Endothelial cell of umbilical vein (primary cell): ENCODE measurements at places on chromosomes 4 and X. TPM values are rescaled to one million over a fixed set of nuclear protein-coding genes. Genes with fewer than 3 reads are reported as not detected.

FAM53A gene
- polyA plus RNA-seq, result 1.3 and 1.8 TPM in 2 replicates

SPIN2A gene
- polyA plus RNA-seq, result 0.22 and 0.25 TPM in 2 replicates

SLC4A4 gene
- polyA plus RNA-seq, result not detected in 2 replicates

DNA sequence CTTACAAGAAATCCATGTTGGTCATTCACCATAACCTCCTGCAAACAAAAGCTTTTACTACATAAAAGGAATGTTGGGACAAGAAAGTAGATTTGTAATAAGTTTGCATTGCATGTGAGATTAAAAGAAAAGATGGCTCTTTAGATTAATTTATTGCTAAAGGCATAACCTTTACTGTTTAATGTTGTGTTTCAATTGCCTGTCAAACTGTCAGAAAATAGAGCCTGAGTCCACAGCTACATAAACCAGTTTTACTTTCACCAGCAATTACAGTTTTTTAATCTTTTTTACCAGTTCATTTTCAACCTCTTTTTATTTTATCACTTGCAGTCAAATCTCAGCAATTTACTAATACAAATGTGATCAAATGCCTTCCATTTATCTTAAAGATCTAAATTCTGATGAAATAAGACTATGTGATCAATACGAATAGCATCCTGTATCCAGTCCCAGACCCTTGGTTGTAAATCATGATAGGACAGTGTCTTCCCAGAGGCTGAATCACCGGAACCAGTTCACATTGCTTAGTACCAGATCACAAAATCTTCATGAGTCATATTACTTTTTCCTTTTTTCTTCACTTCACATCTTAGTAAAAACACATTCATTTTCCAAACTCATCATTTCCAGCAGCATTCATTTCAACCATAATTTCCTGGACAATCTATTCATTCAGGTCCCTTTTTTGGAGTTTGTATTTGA, 95.4 kb upstream of the FRG1 start:
- DNase-seq, result no peak

DNA sequence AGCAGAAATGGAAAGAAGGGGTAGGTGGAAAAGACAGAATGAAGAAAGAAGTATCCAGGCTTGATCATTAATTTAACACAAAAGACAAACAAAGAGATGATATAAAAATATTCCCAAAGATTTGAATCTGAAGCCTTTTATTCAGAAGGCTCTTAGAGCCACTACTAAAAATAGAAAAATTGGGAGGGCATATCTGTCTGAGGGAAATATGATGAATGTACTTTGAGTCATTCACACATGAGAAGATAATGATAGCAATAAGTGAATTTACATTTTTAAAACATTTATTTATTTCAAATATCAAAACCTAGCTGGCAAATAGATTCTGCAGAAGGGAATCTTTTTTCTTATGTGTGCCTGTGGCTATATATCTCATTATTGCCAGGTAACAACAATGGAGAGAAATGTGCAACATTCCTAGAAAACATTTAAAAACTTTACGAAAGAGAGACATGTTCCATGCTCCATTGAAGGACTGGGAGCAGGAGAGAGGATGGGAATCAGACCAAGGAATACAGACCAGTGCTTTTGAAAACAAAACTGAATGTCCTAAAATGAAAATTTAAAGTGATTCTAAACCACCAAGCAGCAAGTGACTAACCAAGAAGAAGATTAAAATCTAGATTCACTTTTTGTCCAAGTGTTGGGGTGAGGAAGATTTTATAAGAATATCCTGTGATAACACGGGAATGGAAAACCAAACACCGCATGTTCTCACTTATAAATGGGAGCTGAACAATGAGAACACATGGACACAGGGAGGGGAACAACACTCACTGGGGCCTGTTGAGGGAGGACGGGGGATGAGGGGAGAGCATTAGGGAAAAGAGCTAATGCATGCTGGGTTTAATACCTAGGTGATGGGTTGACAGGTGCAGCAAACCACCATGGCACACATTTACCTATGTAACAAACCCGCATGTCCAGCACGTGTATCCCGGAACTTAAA, 41.2 kb downstream of the ANXA5 start:
- no peak for DNase-seq

ADGRL3 gene
- polyA plus RNA-seq, result not detected in 2 replicates

DNA sequence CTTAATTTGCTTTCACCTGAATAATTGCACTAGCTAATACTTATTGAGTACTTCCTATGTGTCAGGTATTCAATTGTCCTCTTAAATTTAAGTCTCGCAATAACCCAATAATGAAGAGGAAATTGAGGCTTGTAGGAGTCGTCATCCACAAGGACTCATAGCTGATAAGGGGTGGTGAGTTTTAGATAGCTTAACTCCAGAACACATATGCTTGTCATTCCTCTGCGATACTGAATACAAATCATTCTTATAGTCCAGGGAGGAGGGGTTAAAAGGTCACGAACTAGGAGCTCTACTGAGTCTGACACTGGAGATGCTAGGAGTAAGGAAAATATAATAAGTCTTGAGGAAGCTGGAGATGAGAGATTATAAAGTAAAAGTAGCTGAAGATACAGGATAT, 1.4 kb upstream of the PACRGL start:
- DNase-seq, result no peak

GRCh38 chr4:163600727-163601126, 106.2 kb downstream of the TMA16 start:
- no peak for DNase-seq

GRCh38 chr4:8165374-8165896, 6.8 kb upstream of the ABLIM2 start:
- no peak for DNase-seq

- DNase-seq, result no peak
Measured at GRCh38 chr4:106021737-106022410, 126.6 kb downstream of the NPNT start.

DNA sequence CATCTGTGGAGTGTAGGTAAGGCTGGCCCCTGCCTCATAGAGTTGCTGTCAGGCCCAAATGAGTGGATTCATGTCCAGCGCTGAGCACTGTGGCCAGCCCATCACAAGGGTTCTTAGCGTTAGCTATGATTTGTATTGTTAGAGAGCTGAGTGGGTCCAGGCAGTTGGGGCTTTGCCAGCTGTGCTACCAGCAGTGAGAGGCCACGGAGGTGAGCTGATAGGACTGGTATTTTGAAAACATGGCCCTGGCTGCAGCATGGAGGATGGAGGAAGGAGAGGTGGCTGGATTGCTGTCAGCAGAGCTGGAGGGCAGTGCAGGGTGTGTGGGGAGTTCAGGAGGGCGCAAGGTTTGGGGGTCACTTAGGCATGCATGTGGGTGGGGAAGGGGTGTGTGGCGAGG, 69.8 kb downstream of the PSAPL1 start:
- no peak for DNase-seq

GRCh38 chr4:189202869-189203271, 737.8 kb upstream of the FRG1 start:
- DNase-seq, result no peak

HPGDS gene
- polyA plus RNA-seq, result 0.06 TPM in 1 of 2 replicates, not detected in the other

C4orf33 gene
- 1.6 and 2.6 TPM in 2 replicates for polyA plus RNA-seq

- DNase-seq, result no peak
Measured at GRCh38 chrX:70332600-70332999, 42.7 kb downstream of the KIF4A start.

DNA sequence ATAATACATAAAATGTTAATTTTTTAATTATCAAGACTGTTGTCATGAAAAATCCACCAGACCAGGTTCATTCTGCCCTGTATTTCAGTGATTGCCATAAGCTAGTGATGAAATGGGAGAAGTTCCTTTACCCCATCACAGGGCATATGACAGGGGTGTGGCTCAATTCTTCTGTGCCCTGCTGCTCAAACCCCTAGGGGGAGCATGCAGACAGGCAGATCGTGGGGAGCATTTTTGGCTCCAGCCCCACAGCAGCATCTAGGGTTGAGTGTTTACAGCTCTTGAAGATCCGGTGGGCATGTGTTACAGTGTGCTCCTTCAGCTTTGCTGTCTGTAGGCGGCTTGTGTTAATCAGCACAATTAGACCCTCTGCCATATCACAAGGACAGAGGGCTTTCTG, 700.7 kb downstream of the PCDH18 start:
- no peak for DNase-seq

DNA sequence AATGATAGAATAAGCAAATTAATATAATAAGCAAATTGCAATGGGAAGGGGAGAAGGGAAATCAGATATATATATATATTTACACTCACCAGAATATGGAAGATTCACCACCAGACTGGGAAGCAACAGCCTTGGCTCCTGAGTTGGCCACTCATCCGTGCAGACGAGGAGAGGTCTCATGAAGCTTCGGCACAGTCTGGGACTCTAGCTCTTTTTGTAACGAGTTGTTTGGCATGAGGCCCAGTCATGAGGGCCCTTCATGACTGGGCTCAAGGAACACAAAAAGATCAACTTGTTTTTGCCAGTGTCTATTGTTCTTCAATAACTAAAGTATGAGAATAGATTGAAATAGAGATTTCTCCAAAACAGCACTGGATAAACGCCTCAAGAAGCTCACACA, 176.4 kb downstream of the ADGRA3 start:
- DNase-seq, result no peak

GRCh38 chr4:11847167-11847566, 418.5 kb upstream of the HS3ST1 start:
- DNase-seq, result no peak

GRCh38 chr4:11821772-11822430, 393.2 kb upstream of the HS3ST1 start:
- DNase-seq, result no peak

- DNase-seq, result no peak
Measured at GRCh38 chr4:8506006-8506372, 65.4 kb downstream of the TRMT44 start.

- no peak for DNase-seq
Measured at GRCh38 chr4:4613126-4613465, 71.2 kb upstream of the STX18 start.

GRCh38 chr4:96912716-96913115, 1072.8 kb downstream of the PDHA2 start:
- no peak for DNase-seq

LDOC1 gene
- 19.4 and 23.0 TPM in 2 replicates for polyA plus RNA-seq

GRCh38 chr4:2829321-2829932, 14.2 kb upstream of the ADD1 start:
- no peak for DNase-seq

GLOD5 gene
- polyA plus RNA-seq, result not detected in 2 replicates

GRCh38 chr4:165738571-165738970, 134.5 kb upstream of the TLL1 start:
- no peak for DNase-seq

DNA sequence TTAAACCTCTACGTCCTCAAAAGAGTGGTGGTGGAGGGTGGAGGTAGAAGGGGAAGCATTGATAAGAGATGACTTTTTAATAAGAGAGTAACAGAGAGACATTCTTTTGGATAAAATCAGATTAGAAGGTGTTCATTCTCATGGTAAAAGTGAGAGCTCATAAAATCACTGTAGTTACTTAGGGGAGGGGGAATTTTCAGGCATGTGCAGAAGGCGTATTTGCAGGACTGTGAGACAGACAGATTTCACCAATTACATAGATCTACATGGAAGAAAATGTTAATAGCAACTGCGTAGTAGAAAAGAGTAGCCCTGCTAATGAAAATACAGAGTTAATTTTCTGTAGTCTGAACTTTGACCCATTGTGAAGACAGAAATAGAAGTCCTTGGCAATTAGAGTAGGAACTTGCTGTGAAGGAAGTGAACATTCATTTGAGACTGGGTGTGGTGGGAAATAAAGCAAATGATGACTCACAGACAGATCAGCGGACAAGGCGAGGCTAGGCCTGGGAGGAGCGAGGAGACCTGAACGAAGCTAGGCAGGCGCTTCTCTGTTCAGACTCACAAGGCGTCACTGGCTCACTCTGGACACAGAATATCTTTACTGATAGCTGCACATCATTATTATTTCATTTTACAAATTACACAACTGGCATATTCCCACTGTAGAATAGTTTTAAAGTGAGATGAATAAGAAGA, 57.2 kb upstream of the FAM9C start:
- DNase-seq, result peak; percentile 90

DNA sequence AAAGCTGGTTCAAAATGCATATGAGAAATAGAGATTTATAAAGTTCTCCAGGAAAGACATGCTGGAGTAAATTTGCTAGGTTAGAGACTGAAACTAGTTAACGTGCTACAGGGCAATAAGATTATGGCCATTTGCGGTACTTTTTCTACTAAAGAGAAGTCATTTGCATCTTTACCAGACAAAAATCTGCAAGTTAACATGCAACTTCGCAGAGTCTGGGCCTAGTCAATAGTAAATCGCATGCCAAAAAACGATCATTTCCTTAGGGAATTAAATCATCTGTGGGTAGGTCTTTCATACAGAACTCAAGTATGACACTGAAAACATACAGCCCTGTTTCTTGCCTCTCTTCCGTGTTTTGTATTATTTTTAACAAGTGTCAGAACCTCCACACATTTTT, 32.8 kb upstream of the REST start:
- no peak for DNase-seq

DNA sequence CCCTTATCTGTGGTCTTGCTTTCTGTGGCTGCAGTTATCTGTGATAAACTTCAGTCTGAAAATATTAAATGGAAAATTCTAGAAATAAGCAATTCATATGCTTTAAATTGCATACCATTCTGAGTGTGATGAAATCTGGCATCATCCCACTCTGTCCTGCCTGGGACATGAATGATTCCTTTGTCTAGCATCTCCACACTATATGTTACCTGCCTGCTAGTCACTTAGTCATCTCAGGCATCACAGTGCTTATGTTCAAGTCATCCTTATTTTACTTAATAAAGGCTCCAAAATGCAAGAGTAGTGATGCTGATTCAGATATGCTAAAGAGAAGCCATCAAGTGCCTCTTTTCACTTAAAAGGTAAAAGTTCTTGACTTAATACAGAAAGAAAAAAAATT, 14.3 kb upstream of the RAB9B start:
- no peak for DNase-seq

GRCh38 chrX:123077631-123078030, 106.4 kb upstream of the GRIA3 start:
- no peak for DNase-seq

DNA sequence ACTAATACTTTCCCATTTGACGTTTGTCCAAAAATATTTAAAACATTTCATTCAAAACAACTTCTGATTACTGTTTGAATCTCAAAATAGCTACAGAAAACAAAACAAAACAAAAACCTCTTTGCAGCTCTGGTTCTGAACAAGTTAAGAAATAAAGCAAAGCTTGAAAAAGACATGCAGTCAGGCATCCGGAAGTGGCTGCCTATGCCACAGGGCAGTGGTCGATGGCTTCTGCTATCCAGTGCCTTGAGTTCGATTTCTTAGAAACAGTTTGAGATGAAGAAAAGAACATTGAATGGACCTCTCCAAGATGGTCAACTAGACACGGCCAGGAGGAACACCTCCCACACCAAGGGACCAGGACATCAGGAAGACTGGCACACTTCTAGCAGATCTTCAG, 125.3 kb downstream of the SCFD2 start:
- DNase-seq, result no peak

SAGE1 gene
- not detected in 2 replicates for polyA plus RNA-seq

PCDH7 gene
- polyA plus RNA-seq, result 9.5 and 11.1 TPM in 2 replicates

GRCh38 chr4:3121110-3121509, 46.6 kb downstream of the HTT start:
- DNase-seq, result no peak

- no peak for DNase-seq
Measured at GRCh38 chr4:910366-911091, 21.6 kb downstream of the GAK start.

AFP gene
- not detected in 2 replicates for polyA plus RNA-seq
